ENCODE measurements at places on chromosomes 4 and X.

GRCh38 chrX:38095971-38096529, 89.7 kb downstream of the SYTL5 start:
- DNase-seq: no peak

- no peak for DNase-seq
Observed at GRCh38 chr4:15245006-15245530, 182.8 kb upstream of the C1QTNF7 start.

DNA sequence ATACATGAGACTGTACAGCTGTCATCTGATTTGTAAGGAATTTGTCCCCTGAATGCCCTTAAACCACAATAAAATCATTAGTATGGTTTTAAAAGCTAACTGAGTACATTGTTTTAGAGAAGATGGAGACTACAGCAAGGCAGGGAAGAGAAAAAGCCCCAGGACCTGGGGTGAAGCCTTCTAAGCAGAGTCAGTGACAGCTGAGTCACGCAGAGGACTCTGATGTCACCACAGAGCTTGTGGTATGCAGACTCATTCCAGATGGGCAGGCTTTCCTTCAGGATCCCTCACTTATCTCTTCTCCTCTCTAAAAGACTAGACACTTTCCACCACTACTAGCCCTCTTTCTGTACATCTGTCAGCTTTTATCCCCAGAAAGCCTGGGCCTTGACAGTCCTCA, 97.1 kb upstream of the ATOH1 start:
- no peak for DNase-seq

- no peak for DNase-seq
Observed at GRCh38 chrX:132452911-132453550, 35.8 kb downstream of the MBNL3 start.

GRCh38 chrX:78687586-78687985, 28.5 kb upstream of the RTL3 start:
- no peak for DNase-seq
